ENCODE measurements at places on chromosomes 2 and 18. TPM values are rescaled to one million over a fixed set of nuclear protein-coding genes. Genes with fewer than 3 reads are reported as not detected.
A peak's percentile ranks its signal among the peaks of the same experiment; 100 is the strongest.

- no peak for DNase-seq
Observed at GRCh38 chr2:162833345-162833744, 5.2 kb downstream of the KCNH7 start.

DNA sequence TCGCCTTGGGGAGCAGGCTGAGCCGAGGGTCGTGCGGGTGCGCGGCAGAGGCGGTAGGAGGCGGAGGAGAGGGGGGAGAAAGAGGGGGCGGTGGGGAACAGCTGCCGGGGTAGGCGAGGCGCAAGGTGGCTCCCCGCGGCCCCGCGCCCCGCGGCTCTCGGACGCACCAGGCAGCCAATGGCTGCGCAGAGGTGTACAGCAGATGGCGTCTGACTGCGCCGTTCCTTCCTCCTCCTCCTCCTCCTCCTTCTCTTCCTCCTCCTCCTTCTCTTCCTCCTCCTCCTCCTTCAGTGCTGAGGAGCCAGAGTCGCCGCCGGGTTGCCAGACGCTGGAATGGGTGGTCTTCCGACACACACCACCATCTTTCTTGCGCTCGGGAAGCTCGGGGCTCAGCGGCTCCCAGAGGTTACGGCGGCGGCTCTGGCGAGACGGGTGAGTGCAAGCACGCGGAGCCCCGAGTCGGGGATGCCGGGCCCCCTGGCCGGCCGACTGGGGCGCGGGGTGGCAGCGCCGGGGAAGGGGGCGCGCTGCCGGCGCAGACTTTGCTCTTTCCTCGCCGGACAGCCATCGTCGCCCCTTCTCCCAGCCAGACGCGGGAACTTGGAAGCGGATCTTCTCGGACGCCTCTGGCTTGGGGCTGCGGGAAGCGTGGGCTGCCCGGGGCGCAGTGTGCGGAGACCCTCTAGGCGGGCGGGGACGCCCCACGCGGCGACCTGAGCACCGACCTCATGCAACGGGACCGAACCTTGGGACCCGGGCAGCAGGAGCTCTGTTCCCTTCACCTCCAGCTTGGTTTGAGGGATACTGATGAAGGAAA lies at the start of gene THSD7B:
THSD7B (plus strand) TSS at position 290 of the 817 bp plus-strand sequence. CDS start 116,634 bp downstream, outside the sequence.
- DNase-seq = no peak

- no peak for DNase-seq
Observed at GRCh38 chr2:2921011-2921720, 456.5 kb downstream of the EIPR1 start.

LRATD1 gene
- not detected for total RNA-seq

DNA sequence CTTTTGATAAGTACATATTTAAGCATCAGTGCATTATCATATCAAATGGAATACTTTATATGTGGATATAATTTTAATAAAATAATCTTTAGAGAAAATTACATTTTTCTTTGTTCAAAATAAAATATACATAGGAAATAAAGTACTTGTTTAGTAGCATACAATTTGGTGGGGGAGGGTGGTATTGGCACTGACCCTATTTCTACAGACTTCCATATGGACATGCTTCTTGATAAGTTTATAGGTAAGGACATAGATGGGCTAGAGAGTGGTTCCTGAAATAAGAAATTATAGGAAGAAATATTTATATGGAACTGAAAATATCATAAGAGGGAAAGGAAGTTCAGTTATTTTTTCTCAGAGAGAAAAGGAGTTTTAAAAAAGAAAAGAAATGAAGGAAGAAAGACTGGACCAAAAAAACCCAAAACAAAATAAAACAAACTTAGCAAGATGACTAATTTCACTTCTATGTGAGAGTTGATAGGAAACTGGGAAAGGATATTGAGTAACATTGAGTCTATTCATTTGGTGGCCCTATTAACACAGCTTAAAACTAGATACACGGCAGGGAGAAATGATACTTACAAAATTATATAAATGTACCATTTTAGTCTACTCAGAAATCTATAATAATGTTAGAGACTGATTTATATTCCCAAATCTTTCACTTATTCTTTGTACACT lies 505.9 kb downstream of the ERBB4 start:
- no peak for DNase-seq

NEB gene
- 0.40 TPM for total RNA-seq

DNA sequence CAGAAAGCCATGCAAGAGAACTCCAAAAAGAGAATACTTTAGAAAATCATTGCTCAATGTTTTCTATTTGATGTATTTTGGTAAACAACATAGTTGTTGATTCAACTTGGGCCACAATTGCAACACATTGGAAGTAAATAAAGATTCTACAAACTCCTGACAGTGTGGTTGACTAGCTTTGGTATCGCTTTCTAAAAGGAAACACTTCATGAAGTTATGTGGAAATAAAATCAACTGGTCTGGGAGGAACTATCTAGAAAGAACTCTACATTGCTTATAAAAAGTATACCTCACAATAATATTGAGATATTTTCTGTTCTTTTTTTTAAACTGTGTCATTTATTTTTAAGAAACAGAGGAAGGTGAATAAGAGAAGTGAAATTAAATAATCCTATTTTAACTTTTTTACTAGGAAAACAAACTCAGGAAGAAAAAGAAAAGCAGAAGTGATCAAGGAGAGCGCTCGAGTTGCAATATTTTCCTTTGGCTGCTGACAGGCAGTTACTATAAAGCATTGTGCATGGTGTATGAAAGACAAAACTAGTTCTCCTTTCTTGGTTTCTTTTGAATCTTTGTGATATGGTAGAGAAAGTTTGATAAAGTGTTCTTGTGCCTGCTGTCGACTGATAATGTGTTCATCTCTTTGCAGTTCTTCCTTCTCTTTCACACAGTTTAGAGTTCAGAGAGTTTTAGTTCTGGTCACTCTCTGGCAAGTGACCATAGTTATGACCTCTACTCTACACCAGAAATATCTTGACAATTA lies 3.0 kb downstream of the DHRS9 start:
- no peak for DNase-seq

GRCh38 chr2:231395188-231396057 lies at the start of gene B3GNT7:
TSS of gene B3GNT7 (plus strand) at chr2:231395710. CDS start at chr2:231395804, 94 bp downstream.
- no peak for DNase-seq

SPATA3 gene
- total RNA-seq = not detected

- no peak for DNase-seq
Observed at GRCh38 chr2:53021828-53022227, 745.8 kb upstream of the CHAC2 start.

TLX2 gene
- total RNA-seq = 0.40 TPM

DNA sequence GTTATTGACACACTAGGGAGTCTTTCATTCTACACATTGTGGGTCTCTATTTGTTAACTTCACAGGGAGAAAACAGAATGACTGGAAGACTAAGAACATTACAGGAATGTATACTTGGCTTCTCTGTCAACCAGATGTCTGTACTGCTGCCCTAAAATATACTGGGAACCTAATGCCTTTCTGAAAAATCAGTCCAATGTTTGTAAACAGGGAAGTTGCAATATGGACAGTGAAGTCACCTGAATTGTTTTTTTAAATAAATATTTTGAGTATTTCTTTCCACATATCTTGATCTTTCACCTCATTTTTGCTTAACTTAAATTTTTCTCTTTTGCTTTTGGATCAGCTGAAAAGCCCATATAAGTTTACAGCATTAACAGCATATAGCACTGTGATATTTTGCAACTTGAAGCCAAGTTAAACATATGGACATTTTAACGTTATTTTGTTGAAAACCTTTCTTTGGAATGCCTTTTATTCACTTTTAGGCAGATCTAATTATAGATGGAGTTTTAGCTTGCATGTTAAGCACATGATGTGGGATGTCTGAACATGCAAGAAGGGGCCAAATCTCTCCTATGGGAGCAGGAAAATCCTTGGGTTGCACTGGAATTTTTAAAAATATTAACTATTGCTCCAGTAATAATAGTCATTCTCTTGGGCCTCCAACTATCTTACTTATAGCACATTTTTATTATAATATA lies 137.7 kb upstream of the TWIST2 start:
- no peak for DNase-seq

GRCh38 chr18:47389210-47389609 lies 137.8 kb upstream of the SKOR2 start:
- no peak for DNase-seq

GRCh38 chr18:832085-832681 lies 20.1 kb upstream of the YES1 start:
- DNase-seq = peak; percentile 29

CCDC150 gene
- total RNA-seq = 16.0 TPM

MPPE1 gene
- total RNA-seq = 60.7 TPM

DNA sequence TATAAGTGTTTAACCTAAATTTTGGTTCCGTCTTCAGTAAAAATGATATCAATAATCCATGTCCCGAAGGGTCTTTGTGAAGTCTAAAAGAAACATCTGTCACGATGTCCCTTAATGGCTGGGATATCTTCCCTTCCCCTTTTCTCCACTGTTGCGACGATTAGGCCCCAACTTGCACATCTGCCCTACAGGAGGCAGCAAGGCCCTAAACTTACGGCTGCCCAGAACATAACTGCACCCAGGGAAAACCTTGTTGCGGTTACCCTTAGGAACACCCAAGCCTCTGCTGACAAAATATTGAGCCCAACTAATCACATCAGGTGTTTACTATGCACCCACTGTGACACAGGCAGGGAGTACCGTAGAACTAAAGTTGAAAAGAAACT lies 1.3 kb upstream of the SMAD2 start:
- peak; percentile 48 for DNase-seq

DNA sequence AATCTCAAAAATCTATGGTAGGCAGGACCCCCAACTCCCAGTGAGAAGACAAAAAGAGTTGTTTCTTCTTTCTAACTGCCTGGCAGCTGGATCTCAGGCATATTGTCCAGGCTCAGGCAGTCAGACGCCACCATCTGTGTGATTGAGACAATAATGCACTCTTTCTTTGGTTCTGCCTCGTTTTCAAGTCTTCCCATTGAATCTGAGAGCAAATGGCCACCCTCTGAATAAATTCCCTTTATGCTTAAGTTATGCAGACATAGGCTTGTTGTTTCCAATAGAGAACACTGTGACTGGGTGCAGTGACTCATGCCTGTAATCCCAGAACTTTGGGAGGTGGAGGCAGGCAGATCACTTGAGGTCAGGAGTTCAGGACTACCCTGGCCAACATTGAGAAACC lies 15.3 kb upstream of the CD207 start:
- DNase-seq = no peak

FAM237A gene
- not detected for total RNA-seq

- no peak for DNase-seq
Observed at GRCh38 chr2:83186105-83186760, 1272.8 kb downstream of the SUCLG1 start.

DNA sequence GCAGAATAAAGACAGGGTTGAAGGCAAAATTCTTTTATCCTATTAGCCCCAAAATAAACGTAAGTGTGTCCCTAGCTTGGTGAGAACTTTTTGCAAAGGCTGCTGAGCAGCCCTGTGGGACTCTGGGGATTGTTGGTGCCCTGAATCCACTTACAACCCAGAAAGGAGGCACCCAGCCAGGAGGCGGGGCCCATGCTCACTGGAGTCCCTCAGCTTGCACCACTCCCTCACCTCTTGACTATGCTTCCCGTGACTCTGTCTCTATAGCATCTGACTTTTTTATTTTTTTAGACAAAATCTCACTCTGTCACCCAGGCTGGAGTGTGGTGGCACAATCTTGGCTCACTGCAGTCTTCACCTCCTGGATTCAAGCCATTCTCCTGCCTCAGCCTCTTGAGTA lies 15.8 kb upstream of the COL6A3 start:
- DNase-seq = peak; percentile 23

KCNG2 gene
- total RNA-seq = not detected

NEMP2 gene
- total RNA-seq = 22.8 TPM

ANO7 gene
- total RNA-seq = 0.12 TPM

DNA sequence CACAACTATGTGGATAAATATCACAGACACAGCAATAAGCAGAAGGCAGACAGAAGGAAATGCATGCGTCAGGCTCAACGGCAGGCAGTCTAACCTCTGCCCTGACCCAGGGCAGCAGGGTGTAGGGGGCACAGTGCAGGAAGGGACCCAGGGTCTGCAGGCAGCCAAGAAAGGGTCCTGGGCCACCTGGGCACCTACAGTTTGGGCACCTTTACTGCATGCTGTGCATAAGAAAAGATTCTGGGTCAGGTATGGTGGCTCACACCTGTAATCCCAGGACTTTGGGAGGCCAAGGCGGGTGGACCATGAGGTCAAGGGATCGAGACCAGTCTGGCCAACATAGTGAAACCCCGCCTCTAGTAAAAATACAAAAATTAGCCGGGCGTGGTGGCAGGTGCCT lies 17.7 kb downstream of the PASK start:
- no peak for DNase-seq

DNA sequence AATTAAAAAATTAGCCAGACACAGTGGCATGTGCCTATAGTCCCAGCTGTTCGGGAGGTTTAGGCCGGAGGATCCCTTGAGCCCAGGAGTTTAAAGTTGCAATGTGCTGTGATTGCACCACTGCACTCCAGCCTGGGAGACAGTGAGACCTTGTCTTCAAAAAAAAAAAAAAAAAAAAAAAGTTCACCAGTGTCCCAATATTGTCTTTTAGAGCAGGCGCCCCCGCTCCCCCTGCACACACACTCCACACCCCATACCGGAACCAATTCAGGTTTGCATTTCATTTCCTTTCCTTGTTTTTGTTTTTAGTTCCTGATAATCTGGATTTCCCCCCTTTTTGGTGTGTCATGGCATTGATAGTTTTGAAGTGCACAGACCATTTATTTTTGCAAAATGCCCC lies 10.4 kb downstream of the TMEM87B start:
- DNase-seq = no peak

VIL1 gene
- 0.17 TPM for total RNA-seq

DNA sequence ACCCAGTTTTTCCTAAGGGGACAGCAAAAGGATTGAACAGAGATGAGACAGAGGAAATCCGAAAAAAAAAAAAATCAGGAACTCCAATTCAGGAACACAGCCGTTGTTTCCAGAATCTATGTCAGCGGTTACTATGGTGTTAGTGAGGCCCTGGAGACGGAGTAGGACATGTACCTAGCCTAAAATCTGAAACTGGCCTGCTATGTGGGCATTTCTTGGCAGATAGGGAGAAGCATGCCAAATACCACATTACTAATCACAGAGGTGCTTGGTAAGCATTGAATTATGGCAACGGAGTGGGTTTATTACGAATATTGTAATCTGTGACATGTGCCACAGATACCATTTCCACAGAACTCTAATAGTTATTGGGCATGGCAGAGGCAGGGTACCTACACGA lies 530.6 kb downstream of the CCDC85A start:
- no peak for DNase-seq

DNA sequence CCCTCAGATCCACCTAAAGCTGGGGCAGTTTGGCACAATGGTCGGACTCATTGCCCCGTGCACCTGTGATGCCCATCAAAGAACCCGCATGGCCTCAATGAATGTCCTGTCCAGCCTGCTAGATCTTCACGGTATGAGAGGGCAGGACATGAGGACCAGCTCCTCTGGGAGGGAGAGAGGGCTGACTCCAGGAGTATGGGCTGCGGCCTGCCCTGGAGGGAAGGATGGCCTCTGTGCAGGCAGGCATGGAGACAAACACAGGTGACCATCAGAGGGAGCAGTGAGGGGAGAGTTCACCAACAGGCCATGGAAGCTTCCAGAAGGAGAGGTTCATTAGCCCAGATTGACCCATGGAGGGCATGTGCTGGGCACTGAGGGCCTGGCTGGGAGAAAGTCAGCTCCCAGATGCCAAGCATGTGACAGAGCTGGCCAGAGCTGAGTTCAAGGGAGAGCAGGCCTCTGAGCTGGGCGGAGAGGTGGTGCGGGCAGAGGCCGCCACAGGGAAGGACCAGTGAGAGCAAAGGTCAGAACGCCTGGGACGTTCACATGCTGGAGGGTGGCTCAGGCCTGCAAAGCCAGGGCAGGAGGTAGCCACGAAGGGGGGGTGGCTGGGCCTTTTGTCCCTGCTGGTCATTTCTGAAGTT lies 36.2 kb downstream of the HJURP start:
- DNase-seq = no peak

All from activated CD4-positive, alpha-beta T cell treated with anti-CD3 and anti-CD28 coated beads, Interleukin-2, amount 10 ng/mL, durations not matched to agents 7 days and 5 days (primary cell).